CD4-positive, alpha-beta T cell treated with Interleukin-15 for 1 hour (primary cell): ENCODE measurements at places on chromosomes 2 and 18.

- no peak for DNase-seq
These were observed 151.1 kb upstream of the LHCGR start for GRCh38 chr2:48906633-48907032.

DNA sequence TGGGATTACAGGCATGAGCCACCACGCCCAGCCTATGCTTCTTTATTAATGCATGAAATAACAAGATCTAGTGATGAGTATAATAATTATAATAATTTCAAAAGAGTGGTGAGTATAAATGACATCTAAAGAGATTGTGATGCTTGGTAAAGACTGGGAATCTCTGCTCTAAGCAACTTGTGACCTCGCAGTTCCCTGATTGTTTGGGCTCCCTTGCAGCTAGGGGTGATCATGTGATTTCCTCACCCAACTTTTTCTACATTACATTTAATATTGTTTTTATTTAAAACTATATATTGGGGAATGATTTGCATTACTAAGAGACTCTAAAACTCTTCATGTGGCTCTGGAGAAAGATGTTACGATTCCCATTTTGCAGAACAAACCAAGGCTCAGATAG, 4.1 kb upstream of the PPM1B start:
- DNase-seq: no peak

- DNase-seq: no peak
These were observed 77.2 kb downstream of the ARHGEF4 start for GRCh38 chr2:130913891-130914290.

GRCh38 chr2:33443274-33443829, 33.1 kb upstream of the RASGRP3 start:
- no peak for DNase-seq

- DNase-seq: no peak
These were observed 293.1 kb downstream of the CDCA7 start for GRCh38 chr2:173647681-173648311.

- DNase-seq: no peak
These were observed 74.3 kb downstream of the GTF3C3 start for GRCh38 chr2:196725218-196725617.

DNA sequence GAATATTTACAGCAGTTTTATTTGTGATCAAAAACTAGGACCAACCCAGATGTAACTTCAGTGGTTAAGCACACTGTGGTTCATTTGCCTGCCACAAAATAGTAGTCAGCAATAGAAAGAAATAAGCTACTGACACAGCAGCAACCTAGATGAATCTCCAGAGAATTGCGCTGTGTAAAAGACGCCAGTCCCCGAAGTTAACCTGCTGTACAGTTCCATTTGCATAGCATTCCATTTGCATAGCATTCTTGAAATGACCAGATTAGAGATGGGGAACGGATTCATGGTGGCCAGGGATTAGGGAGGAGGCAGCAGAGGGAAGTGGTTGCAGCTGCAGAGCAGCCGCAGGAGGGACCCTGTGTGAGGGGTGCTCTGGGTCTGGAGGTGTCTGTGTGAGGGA, 39.3 kb upstream of the NFATC1 start:
- no peak for DNase-seq

GRCh38 chr2:237772513-237772912, 26.1 kb upstream of the RBM44 start:
- DNase-seq: no peak

DNA sequence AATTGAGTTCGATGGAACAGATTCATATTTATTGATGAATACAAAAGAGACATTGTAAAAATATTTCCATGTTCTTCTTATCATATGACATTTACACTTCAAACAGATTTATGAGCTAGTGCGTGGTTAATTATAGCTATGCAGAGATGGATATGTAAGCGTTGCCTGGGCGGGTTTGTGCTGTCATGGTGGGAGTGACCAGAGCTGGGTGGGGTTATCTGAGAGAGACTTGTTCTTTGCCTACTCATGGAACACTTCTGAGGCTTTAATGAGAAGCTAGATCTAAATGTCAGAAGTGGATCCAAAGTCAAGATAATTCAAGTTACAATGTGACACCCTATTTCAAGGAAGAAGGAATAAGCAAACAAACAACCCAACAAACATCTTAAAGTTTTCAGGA, 162.3 kb upstream of the ZEB2 start:
- peak; percentile 68 for DNase-seq

DNA sequence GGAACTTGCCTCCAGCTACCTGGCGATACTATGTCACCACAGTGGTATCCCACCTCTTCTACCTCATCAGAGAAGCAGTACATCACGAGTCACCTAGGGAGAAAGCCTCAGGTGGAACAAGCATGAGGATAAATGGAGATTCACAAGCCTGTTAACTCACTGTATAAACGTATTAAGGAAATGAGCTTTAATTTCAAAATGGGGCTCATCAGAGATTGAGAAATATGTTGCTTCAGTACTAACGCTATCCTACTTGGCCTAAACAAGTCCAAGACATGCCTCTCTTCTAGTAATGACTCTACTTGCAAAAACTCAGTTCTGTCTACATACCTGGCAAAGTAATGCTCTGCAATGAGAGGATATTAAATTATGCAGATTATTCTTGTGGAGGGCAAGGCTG, 4.3 kb downstream of the SLC39A6 start:
- no peak for DNase-seq

- DNase-seq: peak; percentile 84
These were observed 100.2 kb downstream of the TNS1 start for GRCh38 chr2:217902379-217903141.

GRCh38 chr2:172039011-172039704, 39.4 kb downstream of the METAP1D start:
- no peak for DNase-seq

GRCh38 chr2:101147062-101147461, 4.1 kb downstream of the TBC1D8 start:
- no peak for DNase-seq

GRCh38 chr2:85470850-85471800, 52.6 kb downstream of the SH2D6 start:
- DNase-seq: no peak

GRCh38 chr2:184680825-184681224, 82.5 kb downstream of the ZNF804A start:
- DNase-seq: no peak

GRCh38 chr18:30999186-30999585, 43.4 kb downstream of the DSC3 start:
- DNase-seq: no peak

DNA sequence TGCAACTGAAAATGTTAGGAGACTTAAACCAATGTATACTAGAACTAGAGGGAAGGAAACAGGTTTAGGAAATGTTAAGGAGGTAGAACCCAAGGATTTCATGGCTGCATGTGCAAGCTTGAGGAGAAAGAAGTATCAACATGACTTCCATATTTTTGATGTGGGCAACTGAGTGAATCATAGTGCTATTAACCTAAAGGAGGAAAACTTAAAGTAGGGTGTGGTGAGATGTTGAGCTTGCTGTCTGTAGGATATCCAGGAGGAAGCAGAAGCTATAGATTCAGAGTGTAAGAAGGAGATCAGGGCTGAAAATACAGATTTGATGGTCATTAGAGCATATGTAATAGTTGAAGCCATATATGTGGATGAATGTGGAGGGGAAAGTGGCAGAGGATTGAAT, 31.5 kb downstream of the NDC80 start:
- DNase-seq: no peak

DNA sequence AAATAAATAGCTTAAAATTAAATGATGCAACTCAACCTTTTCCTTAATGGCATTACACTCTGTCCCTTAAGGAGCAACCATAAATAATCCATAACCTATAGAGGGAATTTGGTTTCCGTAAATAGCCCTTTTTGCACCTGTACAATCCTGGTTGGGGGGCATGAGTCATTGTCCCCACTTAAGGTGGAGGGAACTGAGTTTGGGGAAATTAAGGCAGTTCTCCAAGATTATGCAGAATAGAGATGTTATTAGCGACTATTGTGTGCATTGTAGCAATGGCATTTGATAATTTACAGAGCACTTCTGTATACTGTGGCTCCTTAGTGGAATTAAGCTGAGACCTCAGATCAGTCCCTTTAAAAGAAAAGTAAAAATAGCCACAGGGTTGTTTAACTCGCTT, 6.6 kb downstream of the MYCN start:
- DNase-seq: no peak

GRCh38 chr2:225788571-225789094, 389.1 kb downstream of the NYAP2 start:
- no peak for DNase-seq

GRCh38 chr2:99425022-99425421, 64.8 kb downstream of the REV1 start:
- DNase-seq: no peak

DNA sequence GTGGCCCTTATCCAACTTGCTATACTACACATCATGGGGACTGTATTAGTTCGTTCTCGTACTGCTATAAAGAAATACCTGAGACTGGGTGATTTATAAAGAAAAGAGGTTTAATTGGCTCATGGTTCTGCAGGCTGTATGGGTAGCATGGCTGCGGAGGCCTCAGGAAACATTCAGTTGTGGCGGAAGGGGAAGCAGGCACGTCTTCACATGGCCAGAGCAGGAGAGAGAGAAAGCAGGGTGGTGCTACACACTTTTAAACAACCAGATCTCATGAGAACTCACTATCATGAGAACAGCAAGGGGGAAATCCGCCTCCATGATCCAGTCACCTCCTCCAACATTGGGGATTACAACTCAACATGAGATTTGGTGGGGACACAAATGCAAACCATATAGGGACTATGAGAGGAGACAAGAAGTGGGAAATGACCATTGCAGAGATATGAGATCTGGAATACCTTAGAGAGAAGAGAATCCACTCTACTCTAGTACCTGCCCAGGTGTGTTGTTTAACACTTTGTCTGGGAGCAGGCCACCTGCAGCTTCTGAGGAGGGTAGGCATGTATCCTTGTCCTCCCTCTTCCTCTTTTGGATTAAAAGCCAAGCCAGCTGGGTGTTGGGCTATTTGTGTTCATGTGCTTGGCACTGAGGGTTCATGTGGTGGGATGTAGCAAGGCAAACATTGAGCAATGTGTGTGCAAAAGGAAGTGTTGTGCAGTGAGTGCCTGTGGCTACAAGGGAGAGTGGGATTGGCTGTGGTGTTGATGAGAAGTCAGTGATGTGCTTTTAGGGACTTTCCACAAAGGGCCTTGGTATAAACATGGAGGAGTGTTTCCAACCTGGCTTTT, 22.8 kb downstream of the TTLL4 start:
- DNase-seq: peak; percentile 82

DNA sequence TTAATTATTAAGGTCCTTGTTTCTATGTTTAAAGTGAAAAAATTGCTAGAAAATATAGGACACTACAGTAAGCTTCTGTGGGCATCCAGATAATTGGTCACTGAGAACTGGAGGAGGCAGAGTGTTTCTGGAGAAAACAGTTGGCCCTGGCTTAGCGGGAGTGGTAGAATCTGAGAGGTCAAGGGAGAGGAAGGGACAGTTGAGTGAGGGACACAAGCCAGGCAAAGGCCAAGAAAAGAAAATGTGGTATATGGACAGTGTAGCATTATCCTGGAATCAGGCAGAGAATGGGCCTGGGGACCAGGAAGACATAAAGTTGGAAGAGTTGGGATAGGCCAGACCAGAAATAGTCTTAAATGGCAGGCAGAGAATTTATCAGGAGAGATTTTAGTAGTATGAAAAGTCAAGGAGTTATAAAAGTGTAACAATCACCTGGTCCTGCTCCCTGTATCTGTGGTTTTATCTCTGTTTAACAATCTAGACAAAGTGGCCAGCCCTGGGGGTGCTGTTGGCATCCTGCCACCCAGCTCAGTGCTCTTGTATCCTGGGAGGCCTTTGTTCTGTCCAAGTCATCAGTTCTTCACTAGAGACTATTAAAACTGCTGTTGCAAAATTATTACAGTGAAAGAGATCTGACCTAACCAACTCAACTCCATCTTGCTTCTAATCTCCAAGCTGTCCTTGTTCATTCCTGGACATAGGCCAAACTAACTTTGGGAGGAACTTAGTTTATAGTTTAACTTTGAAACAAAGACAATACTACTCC, 15.4 kb upstream of the MSGN1 start:
- no peak for DNase-seq

DNA sequence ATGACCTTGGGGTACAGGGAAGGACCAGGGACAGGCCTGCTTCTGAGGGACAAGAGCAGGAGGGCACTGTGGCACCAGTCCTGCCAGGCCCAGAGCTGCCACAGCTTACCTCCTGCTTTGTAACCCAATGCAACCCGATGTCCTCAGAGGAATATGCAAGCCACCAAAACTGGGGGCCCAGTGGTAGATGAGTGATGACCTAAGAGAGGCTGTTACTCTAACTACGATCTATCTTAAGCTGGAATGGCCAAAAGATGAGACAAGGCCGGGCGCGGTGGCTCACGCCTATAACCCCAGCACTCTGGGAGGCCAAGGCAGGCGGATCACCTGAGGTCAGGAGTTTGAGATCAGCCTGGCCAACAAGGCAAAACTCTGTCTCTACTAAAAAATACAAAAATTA, 12.8 kb downstream of the CYB5A start:
- DNase-seq: no peak

- no peak for DNase-seq
These were observed 8.0 kb upstream of the SESTD1 start for GRCh38 chr2:179272406-179273192.

GRCh38 chr2:18750672-18751554, 161.5 kb upstream of the NT5C1B start:
- DNase-seq: no peak

DNA sequence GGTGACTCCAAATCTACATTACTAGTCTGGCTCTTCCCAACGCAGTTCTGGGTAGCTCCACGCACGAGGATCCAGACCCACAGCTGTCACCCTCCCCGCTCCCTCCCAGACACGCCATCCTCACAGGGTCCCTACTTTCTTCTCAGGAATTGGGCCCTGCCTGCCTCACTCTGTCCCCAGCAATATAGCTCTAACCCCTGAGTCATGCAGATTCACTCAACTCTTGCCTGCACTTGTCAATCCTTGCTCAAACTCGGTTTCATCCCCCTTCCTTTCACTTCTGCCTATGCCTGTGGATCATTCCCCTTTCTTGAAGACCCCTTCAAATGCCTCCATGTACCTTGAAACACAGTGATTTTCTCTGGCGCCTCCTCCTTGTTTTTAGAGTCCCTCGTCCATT, 5.0 kb downstream of the ST8SIA5 start:
- no peak for DNase-seq

DNA sequence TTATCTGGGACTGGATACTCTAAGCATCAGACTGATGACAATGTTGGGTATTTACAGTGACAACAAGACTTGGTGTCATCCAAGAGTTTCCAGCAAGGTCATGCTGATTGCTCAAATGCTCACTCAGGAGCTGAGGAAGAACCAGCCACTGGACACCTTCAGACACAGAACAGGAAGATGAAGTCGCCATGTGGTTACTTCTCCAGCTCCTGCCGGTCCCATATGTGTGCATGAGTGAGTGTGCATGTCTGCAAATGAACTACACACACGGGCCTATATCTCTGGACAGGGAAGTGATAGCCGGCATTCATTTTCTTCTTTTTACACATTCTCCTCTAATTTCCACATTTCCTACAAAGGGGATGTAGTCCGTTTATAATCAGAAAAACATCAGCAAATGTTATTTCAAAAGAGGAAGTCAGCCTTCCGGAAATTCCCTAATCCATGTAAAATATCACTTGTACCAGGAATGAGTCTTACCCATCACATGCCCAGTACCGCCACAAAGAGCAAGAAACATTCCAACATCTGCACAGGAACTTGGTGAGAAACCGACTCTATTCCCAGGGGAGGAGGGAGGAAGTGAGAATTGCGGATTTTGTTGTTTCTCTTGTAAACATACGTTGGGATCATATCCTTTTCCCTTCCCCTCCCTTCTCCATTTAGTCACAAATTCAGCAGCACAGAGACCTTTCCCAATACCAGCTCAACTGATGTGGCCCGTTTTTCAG, 10.8 kb downstream of the RFX8 start:
- DNase-seq: peak; percentile 66
